ENCODE measurements at places on chromosomes 2 and 18.
A peak's percentile ranks its signal among the peaks of the same experiment; 100 is the strongest.

GRCh38 chr2:217863883-217864282, 138.9 kb downstream of the TNS1 start:
- no peak for DNase-seq

DNA sequence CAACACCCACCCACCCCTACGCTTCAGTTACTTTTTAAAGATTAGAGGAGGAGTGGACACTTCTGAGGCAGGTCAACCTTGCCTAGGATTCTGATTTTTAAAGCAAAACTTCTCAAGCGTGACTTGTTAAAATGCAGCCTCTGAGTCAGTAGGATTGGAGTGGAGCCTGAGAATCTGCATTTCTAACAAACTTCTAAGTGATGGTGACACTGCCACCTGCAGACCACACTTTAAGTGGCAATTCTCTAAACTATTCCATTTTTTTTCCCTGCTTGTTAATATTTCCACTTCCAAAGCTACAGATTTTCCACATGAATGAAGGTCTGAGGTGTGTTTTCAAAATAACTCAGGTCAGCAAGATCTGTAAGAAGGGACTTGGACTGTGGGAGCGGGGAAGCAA, 171.1 kb upstream of the CCDC150 start:
- DNase-seq: no peak

GRCh38 chr2:12712881-12713280, 3.9 kb upstream of the TRIB2 start:
- DNase-seq: no peak

DNA sequence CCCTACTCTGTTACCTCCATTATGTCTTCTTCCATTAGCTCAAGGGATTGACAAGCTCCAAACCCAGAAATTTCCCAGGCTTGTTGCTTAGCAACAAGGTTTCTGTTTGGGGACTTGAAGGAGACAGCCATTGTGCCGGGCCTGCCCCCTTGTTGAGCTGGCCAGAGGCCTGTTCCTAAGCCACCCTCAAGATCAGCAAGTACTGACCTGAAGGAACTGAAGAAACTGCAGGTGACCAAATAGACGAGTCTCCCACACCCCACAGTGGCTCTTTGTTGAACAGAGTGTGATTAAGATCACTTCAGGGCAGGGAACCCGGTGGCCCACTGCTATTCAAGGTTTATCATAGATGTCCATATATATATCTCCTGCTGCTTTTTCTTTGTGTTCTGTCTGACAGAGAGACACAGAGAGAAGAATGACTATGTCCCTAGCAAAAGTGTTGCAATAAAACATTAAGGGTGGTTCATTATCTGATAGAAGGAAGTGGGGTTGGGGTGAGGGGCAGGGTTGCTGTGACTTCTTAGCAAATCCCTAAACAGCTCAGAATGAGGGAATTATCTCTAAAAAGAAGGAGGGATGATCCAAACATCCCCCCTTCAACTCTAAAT, 69.2 kb downstream of the RNF144A start:
- DNase-seq: no peak

GRCh38 chr2:185607945-185608344, 130.7 kb upstream of the FSIP2 start:
- DNase-seq: no peak

DNA sequence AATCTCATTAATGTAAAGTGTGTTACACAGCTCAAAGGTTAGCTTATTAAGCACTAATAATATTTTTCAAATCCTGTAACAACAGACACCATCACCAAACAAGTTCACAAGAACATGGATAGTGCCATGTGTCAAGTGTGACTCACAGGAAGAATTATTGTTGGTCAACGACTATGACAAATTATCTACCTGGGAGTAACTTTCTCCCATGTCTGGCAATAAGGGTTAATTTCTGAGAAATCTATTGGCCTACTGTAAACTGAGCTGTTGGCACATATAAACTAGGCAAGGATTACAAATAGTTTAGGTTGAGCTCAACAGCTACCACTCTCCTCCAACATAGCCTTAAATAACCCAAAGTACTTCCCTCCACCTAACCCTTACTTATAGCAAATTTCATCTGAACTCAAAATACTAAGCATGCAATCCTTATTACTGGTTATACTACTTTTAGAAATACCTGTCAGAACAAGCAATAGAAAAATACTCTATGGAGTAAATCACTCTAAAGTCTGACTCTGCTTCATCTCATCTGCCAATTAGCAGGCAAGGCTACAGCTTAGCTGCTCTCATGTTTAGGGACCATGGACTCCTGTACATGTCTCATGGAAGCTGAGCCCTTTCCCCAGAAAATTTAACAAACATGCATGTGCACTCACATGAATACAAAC, 223.0 kb downstream of the NBAS start:
- no peak for DNase-seq

DNA sequence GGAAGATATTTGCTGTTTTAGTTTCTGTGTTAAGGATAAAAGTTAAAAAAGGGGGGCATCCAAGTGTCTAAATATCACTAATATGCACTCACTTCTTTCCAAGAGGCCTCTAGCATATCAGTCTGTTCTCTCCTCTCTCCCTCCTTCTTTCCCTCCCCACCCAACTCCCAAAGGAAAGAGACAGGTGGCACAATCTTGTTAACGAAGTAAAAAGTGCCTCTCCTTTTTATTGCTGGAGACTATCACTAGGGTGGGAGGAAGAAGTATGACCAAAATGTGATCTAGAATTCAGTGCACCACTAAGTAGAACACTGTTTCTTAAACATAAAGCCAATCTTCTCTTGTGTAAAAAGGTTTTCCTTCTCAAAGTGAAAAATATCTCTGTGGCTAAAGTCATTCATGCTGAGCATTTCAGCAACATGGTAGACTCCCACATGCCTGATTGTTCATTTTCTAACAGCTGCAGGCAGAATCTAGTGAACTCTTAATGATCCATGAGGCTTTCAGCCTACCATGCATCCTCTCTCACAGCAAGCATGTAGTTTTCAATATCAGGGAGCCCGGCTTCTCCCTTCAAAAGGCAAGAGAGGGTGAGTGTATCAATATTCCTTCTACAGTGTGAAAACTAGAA, 39.5 kb downstream of the RNU4ATAC start:
- no peak for DNase-seq

DNA sequence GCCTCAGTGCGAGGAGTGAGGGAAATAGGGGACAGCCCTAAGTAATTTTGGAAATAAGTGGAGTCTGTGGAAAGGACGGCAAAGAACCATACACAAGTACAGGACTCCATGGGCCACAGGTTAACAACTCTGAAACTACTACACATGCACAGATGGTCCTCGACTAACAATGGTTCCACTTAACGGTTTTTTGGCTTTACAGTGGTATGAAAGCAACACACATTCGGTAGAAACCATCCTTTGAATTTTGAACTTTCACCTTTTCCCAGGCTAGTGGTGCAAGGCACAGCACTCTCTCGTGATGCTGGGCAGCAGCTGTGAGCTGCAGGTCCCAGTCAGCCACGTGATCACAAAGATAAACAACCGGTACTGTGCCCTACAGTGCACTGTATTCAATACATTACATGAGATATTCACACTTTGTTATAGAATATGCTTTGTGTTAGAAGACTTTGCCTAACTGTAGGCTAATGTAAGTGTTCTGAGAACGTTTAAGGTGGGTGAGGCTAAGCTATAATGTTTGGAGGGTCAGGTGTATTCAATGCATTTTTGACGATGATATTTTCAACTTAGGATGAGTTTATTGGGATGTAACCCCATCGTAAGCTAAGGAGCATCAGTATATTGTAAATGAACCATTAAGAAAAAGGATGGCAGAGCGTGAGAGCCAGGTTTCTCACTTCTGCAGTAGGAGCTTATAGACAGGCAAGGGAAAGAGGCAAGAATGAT, 44.6 kb downstream of the TBC1D8 start:
- no peak for DNase-seq

GRCh38 chr2:190404487-190404886, 3.7 kb upstream of the MFSD6 start:
- DNase-seq: no peak

GRCh38 chr2:187009483-187010239, 160.7 kb upstream of the ZSWIM2 start:
- DNase-seq: no peak

GRCh38 chr2:191023235-191023679, 9.3 kb upstream of the STAT1 start:
- no peak for DNase-seq

- DNase-seq: no peak
Observed at GRCh38 chr2:212960336-212960735, 191.1 kb downstream of the IKZF2 start.

DNA sequence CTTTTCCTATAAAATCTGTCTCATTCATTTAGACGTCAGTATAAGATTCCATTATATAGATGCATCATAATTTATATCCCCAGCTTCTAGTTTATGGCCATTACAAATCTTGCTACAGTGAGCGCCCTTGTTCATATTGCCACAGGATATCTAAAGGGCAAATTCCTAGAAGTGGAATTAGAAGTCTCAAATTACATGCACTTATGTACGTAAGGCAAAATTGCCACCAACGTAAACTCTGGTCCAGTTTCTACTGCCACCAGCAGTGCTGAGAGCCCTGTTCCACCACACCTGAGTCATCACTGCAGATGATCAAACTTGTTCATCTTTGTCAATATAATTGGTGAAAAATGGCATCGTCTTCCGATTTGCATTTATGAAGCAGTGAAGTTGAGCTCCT, 90.9 kb upstream of the ID2 start:
- no peak for DNase-seq

- DNase-seq: no peak
Observed at GRCh38 chr2:185658750-185659149, 79.9 kb upstream of the FSIP2 start.

GRCh38 chr18:12307701-12308385, at the start of gene TUBB6:
Gene TUBB6 (plus strand): TSS chr18:12308241. CDS start chr18:12308293, 52 bp downstream.
- DNase-seq: peak; percentile 38

GRCh38 chr2:74472945-74473258, 422 bp upstream of the MRPL53 start:
- DNase-seq: peak; percentile 48

DNA sequence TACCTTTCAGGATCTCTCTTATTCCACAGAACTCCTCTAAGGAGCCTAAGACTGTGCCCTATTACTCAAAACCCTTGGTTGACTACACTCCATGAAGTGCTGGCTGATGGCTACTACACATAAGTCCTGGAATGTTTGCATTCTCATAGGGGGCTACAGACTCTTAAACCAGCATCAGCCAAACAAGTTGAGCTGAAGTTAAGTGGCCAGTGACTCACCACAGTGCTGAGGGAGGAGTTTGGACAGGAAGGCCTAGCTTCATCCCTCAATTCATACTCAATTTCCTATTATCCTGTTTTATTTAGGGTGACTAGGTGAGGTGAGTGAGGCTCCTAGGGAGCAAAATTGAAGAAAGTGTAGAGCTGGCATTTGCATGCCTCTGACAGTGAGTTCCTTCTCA, 246.7 kb downstream of the SMAD2 start:
- DNase-seq: no peak

- DNase-seq: no peak
Observed at GRCh38 chr2:159094173-159094737, 125.8 kb downstream of the TANC1 start.

DNA sequence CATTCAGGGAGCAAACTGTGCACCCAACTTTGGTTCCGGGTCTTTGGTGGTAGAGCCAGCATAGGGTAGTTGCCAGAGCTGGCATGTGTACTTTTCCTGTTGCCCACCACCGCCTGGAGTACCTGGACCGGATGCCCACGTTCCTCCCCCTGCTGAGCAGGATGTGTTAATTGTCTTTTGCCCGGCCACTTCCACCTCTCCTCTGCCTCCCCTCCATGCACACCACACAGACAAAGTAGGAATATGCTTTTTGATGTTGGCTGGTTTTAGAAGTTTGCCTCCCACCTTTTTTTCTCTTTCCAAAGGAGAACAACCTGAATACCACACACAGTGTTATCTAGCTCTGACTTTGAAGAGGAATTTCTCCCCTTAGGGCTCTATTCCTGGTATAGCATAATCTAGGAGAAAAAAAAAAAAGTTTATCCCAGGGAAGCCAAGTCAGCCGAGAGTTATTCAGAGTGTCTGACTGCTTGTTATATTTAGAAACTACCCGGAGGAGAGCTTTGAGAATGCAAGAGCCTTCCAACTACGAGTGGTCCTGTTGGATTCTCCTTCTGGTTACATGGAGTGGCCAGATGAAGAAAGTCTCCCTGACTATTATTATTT, 111.9 kb downstream of the SETBP1 start:
- DNase-seq: no peak

DNA sequence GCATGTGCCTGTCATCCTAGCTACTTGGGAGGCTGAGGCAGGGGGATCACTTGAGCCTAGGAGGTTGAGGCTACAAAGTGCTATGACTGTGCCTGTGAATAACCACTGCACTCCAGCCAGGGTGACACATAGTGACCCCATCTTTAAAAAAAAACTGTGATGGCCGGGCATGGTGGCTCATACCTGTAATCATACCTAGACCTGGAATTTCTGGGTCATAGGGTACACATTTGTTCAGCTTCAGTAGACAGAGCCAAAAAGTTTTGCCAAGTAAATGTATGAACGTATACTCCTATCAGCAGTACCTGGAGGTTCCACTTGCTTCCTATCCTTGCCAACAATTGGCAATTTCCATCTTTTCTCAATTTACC, 6.4 kb upstream of the IGFBP2 start:
- no peak for DNase-seq

DNA sequence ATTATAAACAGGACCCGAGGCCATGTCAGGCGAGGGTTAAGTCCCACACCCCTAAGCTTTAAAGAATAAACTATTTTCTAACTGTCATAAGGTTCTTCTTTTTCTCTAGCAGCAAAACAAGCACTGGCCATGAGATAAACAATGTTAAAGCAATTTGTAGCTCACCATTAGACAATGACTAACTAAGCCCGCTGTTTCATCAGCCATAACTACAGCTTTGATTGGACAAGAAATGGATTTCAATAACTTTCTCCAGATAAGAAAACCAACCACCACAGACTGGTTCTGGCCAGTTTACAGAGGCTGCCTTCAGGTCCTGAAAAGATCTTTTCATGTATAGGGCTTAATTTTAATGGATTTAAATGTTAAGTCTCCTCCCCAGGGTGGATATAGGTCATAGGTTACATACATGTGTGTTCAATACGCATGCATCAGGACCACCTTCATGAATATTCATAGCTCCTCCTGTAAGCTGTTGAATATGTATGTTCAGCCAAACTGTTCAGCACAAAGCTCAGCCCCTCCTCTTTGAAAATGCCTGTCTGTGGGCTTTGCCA, 108.7 kb upstream of the RAB6C start:
- DNase-seq: no peak

Measured in skin of body (tissue), 3 donors.